ENCODE measurements at places on chromosomes 7 and 10.

DNA sequence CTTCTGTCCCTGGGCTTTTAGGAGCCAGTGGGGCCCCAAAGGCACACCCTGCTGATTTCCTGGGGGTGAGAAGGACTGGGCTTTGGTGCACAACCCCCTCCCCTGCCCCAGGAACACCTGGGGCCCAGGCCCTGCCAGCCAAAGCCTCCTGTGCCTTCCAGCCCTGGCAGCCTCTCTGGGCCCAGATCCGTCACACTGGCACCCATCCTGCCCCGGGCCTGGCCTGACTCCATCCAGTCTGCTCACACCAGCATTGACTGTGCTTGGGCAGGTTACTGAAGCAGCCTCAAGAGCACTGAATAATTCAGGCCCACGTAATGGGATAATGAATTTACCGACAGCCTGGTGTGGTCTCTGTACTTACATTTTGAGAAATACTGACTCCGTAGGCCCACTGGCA, 12.0 kb upstream of the COMTD1 start:
- no peak for DNase-seq

DNA sequence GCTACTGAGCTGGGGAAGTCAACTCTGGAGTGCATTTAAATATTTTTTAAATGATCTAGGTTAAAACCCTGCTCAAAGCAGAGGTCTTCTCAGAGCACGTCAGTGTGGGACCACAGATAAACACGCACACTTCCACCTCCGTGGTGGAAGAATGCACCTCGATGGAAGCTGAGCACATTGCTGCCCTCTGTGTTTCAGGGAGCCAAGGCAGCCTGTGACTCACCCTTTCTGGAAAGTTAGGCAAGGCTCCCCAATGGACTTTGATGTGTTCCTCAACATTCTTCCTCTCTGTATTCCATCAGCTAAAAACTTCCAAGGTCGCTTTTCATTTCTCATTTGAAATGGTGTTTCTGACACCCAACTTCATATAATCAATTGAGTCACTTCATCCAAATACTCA, 170.8 kb upstream of the KMT2E start:
- DNase-seq: no peak

DNA sequence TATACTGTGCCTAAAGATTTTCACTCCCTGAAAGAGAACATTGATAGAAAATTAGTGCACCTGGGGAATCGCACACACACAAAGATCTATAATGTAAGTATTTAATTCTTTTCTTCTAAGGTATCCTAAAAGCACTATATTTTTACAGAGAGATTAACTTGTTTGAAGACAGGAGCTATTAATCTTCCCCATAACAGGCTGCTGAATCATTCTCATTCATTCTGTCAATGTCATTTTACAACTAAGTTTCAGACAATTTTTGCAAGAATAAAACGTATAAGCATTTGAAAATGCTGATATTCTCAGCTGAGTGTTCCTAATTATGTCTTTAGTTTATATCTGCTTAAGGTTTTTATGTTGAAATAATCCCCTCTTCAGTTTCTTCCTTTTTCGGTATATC, 776.7 kb downstream of the NXPH1 start:
- no peak for DNase-seq

DNA sequence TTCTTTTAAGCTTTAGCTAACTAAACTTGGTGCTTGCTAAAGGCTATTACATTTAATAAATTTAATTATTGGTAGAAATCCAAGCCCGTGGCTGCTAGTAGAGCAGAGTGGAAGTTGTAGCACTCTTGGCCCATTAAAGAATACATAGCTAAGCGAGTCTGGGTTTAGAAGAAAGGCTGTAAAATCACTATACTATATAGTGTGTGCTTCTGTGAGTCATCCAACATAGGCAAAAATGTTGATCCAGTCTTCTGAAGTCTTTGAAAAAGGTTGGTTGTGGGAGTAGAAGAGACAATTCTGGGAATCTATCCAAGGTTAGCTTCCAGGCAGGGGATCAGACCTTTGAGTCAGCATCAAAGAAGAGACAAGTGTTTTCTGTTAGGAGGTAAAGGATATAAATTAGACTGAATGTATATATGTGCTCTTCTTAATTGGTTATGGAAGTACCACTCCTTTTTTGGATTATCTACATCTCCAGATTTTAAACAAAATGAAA, 664.2 kb downstream of the NXPH1 start:
- DNase-seq: no peak

GRCh38 chr7:43533801-43534479, 49.0 kb upstream of the STK17A start:
- DNase-seq: no peak

GRCh38 chr7:129889133-129889844, 63.5 kb downstream of the UBE2H start:
- no peak for DNase-seq

GRCh38 chr10:2798336-2799022, 268.9 kb upstream of the PFKP start:
- no peak for DNase-seq

- no peak for DNase-seq
Observed at GRCh38 chr10:123842692-123843385, 48.8 kb downstream of the CPXM2 start.

DNA sequence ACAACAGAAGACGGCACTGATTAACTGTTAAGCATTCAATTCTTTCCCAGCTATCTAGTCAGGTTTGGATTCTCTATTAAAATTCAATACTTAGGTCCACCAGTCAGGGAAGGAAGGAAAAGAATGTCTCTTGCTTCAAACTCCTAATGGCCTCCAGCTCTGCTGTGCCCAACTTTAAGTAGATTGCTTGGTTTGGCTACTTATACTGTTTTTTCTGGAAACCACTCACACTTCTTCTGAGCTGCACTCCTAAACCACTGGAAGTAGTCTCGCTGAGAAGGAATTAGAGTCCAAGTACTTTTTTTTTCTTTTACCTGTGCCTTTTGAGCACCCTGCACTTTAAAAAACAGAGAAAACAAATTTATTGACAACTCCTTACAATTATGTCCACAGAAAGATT, 26.7 kb upstream of the COL1A2 start:
- no peak for DNase-seq

- DNase-seq: no peak
Observed at GRCh38 chr7:30618961-30619360, 24.3 kb downstream of the GARS1 start.

DNA sequence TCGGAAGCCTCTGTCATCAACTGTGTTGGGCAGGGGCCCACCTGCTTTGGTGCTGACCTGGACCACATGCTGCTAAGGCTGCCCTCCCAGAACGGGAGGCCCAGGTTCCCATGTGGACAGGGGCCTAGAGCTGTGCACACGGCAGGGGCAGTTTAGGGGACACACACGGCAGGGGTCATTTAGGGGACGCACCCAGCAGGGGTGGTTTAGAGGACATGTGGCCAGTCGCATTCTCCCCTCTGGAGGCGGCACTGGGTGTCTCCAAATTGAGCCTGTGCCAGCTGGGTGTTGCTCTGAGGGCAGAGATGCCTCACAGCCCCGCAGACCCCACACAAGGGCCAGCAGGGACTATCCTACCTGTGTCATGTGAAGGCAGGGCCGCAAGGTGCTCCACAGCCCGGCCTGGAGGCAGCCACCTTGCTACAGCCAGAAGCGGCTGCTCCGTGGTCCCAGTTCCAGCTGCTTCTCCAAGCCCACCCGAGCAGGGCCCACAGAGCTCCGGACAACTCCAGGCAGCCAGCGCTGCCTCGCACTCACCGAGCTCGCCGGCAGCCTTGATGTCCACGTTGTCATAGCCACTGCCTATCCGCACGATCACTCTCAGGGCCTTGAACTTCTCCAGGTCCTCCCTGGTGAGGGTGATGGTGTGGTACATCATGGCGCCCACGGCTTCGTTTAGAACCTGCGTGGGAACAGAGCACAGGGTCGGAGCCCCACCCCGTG, 60.7 kb downstream of the ZRANB1 start:
- DNase-seq: no peak

DNA sequence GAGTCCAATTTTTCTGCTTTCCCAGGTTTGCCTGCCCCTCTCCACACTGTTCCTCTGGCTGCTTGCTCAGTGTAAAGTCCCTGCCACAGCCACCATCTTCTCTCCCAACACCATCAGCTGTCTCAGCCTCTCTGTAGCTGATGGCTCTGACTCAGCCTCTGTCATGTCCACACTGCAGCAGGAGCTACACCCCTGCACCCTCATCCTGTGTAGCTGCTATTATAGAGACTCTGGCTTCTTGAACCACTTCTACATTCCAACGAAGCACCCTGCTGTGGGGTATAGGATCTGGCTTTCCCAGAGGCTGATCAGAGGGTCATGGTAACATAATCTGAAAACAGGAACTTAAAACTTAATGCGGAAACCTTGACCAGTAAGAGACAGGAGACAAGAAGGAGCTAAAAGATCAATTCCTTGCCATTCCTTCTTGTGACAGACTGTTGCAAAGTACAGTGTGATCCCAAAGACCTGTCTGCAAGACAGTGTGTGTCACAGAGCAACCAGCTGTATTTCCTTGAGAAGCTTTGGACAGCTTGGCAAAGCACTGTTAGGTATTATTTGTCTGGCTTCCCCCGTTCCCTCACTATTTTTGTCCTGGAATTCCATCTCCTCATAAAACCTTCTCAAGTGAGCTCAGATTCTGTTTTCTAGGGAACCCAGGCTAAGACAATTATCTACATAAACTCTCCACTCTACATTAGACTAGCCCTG, 42.3 kb downstream of the NRCAM start:
- DNase-seq: no peak

DNA sequence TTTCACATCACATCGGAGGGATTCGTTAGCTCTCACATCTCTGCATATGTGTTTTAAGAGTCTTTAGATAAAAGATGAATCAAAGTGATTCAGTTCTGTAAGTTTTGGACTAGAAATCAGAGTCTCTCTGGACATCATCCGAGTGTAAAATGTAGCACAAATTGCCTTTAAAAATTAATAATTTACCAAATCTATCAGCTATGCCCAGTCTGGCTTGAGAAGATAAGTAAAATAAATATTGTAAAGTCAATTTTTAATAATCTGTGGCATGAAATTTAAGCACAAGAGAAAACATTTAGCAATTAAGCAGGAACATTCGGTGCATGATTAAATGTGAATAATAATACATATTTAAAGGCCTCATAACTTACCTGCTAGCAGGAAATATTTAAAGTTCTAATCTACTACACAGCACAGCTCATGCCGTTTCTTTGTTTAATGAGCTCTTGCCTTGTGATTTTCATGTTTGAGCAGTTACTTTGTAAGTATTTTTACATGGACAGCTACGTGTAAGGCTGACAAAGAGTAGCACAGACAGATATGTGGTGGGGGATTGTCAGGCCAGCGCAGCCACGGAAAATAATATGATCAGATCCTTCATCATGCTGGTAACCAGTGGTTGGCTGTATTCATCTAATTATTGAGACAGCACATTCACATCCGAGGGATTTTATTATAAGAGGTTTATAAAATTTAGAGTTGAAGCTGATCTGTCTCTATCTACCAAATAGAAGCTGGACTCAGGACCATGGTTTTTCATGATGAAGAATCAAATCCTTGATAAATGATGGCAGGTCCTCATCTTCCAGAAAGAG, 317.3 kb downstream of the ADARB2 start:
- DNase-seq: no peak

GRCh38 chr7:48822138-48822537, 102.2 kb upstream of the CDC14C start:
- DNase-seq: no peak

- DNase-seq: peak; percentile 26
Observed at GRCh38 chr10:97081621-97082235, 104.0 kb downstream of the SLIT1 start.

- no peak for DNase-seq
Observed at GRCh38 chr7:69250958-69251357, 347.3 kb upstream of the AUTS2 start.

DNA sequence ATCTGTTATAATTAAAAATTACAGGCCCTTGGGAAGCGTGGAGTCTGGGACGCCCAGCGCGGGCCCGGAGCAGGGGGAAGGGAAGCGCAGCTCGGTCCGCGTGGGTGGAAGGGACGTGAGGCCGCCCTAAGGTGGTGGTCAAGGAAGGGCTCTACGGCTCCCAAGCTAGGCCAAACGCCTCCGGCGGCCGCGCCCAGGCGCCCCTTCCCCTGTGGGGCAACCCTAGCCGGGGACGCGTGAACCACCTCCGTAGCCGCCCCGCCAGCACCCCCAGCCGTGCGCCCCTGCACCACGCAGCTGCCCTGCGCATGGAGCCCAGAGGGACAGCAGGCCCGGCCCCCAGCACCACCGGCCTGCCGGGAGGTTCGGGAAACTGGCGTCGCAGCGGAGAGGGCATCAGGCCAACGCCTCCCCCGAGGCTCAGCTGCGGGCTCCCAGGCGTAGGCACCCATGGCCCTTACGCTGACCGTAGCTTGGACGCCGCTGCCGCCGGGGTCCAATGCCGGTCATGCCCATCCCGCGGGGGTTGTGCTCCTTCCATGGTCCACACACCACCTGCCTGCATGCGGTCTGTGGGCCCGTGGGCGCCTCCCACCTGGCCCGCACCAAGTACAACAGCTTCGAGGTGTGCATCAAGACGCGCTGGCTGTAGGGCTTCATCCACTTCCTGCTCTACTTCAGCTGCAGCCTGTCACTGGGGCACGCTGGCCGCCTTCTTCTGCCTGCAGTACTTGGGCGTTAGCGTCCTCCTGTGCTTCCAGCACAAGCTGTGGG, 166.7 kb downstream of the SEPTIN7 start:
- DNase-seq: no peak

DNA sequence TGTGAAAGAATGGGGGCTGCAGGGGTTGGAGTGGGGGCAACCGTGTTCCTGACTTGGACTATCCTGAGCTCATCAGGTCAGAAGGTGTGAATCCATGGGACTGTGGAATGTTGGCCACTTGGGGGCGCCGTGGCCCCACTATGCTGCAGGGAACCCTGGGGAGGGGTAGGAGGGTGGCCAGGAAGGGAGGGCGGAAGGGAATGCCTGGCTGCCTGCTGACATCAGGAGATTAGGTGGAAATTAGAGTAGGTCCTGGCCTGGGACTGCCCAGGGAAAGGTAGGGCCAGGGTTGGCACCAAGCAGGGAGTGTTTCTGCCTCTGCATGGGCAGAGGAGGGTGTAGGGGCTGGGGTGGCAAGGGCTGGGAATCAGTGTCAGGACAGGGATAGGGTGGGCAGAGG, 65.8 kb upstream of the PRSS58 start:
- DNase-seq: no peak

GRCh38 chr7:148695953-148696352, 2.8 kb upstream of the CUL1 start:
- no peak for DNase-seq

DNA sequence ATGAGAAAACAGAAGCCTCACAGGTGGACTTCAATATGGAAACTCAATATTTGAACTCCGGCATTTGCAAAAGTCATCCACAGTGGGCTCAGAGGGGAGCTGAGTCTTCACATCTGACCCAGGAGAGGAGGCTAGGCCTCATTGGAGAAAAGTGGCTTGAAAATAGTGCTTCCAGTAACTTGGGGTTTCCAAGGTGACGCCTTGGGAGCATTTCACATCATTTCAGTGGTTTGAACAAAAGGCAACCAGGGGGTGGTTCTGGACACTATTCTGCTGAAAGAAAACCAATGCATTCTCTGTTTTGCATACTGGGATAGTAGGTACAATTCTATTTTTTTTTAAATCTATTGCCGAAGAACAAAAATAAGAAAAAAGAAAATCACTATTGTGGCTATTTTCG, 599.2 kb upstream of the POM121L12 start:
- DNase-seq: no peak

All from bone marrow (tissue), 2 donors.